ENCODE measurements at places on chromosomes 4 and X.

GRCh38 chr4:112075129-112075753, 70.0 kb upstream of the FAM241A start:
- no peak for DNase-seq

DNA sequence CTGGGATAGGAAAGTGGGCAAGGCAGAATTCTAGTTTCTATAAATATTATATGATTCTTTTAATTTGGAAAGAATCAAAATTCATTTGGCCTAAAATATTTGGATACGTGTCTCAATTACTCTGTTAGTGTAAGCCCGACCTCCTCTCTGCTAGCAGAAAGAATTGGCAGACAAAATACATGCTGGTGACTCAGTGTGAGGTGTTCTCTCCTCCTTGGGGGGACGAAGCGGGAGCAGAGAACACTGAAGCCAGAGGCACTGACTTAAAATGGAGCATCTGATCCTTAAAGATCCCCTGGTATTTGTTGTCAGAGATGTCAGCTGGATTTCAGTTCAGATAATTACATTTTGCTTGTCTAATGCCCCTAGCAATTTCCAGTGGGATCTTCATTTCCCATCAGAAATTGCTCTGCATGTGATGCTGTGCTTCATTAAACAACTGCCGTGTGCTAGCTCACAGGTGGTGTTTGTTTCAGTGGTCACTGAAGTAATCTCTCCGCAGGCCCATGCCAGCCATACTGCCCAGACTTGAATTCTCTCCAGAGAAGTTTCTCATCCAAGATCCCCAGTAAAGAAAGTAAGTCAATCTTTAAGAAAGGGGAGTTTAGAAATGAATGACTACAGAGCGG, 188.7 kb upstream of the TLL1 start:
- no peak for DNase-seq

DNA sequence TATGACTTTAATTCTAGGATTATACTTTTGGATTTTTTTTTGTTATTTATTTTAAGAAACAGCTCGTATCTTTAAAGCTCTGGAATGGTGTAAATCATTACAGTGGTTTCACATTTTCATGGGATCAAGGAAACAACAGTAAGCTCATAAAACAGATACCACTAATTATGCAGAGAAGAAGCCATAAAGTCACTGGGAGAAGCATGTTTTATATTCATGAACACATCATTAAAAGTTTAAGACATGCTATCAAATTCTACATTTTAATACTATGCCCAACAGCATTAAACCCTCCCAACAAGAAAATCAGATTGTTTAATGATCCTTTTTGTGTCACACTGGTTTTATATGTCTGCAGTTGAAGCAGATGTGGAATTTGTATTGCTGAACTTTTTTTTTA, 149.9 kb downstream of the FBXO8 start:
- no peak for DNase-seq

DNA sequence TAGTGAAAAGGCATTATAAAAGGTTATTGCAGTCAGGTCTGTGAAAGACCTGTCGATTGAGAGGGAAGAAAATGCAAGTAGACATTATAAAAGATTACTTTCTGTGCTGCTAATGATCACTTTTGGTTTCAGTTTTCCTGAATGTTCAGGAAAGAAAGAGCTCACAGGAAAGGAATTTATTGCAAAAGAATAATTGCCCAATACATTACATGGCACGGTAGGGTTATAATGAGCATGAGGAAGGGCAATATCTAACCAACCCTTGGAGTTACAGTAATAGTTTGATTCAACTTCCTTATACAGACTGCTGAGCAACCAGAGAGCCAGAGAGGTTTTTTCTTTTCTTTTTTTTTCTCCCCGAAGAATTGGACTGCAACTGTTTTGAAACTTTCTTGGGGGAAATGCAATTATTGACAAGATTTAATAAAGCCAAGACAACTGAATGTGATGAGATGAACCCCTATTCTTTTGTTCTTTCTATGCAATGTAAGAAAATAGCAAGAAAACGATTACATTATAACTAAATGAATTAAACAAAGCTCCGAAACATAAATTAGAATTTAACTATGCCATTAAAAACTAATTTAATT, 247.0 kb downstream of the C4orf33 start:
- DNase-seq, result no peak

DNA sequence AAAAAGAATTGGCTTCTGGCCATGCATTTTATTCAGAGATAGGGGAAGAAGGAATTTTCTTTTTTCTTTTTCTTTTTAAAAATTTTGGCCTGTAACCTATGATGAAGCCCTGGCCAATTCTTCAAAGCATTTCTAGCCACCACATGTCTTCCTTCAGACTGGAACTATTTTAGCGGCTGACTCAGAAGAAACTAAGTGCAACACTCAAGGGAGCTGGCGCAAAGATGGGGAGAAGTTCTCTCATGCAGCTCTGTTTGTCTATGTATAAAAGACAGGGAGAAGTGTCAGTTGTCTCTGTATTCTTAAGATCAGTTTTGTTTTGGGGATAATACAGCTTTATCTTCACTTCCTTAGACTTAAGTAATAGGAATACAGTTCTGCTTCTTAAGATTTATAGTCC, 46.1 kb downstream of the MBNL3 start:
- DNase-seq, result no peak

- DNase-seq, result no peak
Measured at GRCh38 chr4:113024388-113024787, 25.1 kb upstream of the ANK2 start.

DNA sequence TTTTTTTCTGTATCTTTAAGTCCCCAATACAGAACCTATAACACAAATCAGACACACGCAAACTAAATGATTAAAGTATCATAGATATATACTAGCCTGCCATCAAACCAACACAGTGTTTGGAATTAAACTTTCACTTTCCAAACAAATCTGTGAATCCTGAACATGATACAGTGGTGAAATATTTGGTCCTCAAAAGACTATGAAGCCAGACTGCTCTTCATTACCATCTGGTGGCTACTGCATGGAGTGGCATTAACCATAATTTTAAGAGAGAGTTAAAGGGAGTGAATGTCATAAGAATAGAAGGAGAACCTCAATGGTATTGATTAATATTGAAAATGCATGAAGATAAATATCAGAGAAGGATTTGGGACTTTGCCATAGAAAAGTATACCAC, 9.2 kb upstream of the GABRA4 start:
- no peak for DNase-seq

- DNase-seq, result no peak
Measured at GRCh38 chr4:185809121-185809520, 2.9 kb downstream of the SORBS2 start.

DNA sequence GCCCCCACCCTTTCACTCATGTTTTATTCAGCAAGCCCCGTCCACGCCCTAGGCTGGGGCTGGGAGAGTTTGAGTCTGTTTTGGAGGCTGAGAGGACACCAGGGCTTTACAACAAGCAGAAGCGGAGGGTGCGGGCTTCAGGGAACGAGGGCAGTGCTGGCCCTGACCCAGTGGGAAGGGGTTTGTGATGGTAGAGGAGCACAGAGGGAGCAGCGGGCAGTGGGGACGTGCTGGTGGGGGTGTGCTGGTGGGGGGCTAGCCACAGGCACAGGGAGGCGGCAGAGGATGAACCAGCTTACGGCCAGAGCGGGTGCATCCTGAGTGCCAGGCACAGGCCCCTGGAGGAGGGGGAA, 26.4 kb downstream of the NSG1 start:
- no peak for DNase-seq

DNA sequence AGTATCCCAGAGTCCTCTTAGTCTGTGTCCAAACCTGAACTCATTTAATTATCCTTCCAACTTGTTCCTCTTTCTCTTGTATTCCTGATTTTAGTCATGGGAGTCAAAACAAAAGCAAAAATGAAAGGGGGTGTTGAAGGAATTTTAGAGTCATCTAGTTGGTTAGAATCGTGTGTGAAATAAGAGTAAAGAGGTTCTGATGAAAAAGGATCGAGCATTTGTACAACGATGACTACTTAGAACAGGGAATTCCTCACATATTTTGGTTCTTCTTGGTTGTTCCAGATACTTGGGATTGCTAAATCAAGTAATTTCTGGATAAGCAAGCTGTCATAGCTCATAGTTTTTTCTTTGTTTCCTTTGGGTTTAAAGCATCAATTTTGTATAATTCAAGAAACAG, 194.4 kb downstream of the BCOR start:
- DNase-seq, result no peak

- DNase-seq, result no peak
Measured at GRCh38 chr4:40600850-40601249, 28.8 kb downstream of the RBM47 start.

DNA sequence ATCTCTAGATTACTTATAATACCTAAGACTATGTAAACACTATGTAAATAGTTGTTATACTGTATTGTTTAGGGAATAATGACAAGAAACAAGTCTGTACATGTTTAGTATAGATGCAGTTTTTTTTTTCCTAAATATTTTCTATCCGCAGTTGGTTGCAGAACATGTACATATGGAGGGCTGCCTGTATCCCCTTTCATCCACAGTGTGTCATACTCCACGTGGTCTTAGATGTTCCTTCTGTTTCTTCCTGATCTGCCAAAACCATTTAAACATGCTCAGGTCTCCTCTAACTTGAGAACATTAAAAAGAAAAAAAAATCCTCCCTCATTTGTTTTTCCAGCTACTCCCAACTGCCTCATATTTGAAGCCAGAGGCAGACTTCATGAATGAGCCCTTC, 14.0 kb downstream of the OCIAD1 start:
- no peak for DNase-seq

DNA sequence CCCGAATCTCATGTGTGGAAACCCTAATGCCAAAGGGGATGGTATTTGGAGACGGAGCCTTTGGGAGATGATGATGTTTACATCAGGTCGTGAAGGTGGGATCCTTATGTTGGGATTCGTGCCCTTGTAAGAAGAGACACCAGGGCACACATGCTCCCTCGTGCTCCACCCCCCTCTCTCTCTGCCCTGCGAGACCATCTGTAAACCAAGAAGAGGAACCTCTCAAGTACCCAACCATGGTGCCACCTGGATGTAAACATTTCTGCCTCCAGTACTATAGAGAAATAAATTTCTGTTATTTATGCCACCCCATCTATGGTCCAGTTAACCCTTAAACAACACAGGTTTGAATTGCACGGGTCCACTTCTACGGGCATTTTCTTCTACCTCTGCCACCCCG, 179.4 kb downstream of the DHRSX start:
- DNase-seq, result no peak

DNA sequence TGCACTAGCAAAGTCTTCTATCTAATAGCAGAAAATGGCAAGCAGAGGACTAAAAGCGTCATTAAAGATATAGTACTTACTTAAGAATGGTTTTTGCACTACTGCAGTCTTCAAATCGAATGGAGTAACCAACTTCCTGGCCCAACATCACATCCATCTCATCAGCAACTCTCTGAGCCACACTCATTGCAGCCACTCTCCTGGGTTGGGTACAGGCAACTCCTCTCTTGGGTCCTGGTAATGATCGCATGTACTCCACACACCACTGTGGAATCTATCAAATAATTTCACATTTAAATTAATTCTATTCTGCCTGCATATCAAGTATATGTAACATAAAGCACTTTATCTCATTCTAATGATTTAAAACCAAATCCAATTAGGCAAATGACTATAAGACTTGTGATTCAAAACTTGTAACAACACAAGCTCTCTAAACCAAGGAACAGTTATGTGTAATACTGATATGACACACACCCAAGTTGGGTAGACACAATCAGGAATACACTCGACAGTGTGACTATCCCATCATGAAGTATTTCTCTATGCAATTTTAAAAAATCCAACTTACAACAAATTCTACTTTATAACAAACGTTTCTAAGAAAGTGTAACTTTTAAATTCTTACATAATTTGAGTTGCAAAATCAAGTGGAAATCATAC, 13.6 kb downstream of the DHX15 start:
- DNase-seq, result no peak

DNA sequence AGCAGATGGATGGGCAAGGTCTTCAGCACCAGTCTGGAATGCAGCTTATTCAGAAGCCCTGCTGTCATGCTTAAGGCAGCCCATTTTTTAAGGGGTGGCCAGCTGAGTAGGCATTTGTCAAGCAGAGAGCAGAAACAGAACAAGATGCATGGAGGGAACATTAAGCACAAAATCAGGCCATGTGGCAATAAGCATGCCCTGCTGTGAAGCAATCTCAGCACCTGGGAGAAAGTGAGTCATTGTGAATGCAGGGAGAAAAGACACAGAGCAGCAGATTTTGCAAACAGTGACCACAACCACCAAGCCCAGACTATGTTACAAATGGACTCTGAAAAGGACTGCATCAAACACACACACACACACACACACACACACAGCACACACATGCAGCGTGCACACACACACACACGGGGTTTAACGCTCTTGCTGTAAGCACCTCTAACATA, 94.1 kb upstream of the GALNT7 start:
- no peak for DNase-seq

- DNase-seq, result no peak
Measured at GRCh38 chr4:174663216-174663615, 140.9 kb upstream of the HPGD start.

DNA sequence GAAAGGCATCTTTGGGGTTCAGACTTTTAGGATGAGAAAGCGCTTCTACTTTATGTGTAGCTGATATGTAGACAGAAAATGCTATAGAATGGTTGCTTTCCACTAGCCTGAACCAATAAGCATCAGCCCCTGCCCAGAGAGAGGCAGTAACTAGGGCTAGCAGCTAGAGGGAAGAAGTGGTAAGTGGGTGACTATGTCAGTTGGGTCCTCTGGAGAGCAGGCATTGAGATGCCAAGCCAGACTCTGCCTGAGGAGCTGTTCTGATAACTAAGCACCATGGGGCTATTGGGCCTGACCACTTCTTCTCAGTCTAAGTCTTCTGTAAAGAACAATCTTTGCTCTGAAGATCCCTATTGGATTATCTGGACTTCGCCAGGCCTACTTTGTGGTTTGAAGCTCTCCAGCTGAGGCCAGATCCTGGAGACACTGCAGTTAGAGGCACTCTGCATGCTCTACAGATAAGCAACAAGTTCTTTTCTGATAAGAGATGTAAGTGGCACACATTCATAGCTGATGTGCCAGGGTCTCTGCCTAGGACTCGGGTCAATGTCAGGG, 146.1 kb downstream of the RBM46 start:
- DNase-seq, result no peak

- no peak for DNase-seq
Measured at GRCh38 chr4:79575709-79576428, 167.8 kb upstream of the GK2 start.

DNA sequence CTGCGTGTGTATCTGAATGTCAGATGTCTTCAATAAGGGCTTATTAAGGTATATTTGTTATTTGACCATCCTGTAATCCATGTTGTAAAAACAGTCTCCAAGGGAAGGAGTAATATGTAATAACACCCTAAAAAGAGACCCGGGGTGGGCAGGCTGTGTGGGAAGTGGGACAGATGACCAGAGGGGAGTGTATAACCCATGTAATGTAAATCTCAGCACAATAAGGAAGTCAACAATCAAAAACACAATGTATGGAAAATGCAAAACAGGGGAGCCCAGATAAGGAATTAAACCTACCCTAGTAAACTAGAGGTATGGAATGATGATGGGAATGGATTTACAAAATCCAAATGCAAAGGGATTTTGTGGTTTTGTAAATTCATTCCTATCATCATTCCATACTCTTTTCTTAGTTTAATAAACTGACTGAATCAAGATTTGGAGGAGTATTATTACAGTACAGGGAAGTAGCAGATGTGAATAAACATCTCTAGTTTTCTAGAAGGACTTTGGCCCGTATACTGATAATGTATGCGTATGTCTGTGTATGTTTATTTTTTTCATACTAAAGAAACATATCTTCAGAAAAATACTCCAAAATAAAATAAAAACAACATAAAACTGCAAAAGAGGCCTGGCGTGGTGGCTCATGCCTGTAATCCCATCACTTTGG, 15.7 kb upstream of the ENPEP start:
- DNase-seq, result no peak

GRCh38 chrX:10972706-10973105, 138.4 kb upstream of the HCCS start:
- no peak for DNase-seq
